ENCODE measurements at places on chromosomes 12 and 14.

- DNase-seq = no peak
Measured at GRCh38 chr12:107903341-107904061, 129.0 kb downstream of the ASCL4 start.

GRCh38 chr12:11838403-11838802, 188.9 kb downstream of the ETV6 start:
- DNase-seq = no peak

- DNase-seq = no peak
Measured at GRCh38 chr14:39175445-39176262, 600 bp downstream of the PNN start.

DNA sequence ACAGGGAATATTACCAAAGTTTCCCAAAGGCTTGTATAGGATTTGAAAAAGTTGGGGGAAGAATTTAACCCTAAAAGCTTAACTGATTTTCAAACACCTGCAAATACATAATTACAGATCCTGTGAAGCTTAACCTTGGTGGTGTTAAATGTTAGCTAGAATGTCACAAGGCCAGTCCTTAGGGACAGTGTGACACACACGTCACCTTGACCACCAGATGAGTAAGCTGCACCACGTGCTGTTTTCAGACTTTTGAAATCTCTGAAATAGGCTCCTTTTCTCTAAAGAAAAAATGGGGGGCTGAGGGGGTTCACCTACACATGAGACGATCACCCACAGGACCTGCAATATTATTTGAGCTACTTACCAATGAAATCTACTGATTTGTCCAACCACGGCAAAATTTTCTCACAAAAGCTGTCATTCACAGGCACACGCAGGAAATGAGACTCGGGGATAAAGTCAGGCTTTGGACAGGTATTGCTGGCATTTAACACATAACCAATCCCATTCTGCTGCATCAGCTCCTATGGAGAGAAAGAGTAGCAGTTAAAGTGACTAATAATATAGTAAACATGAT, 75.9 kb downstream of the DUSP16 start:
- no peak for DNase-seq

- DNase-seq = no peak
Measured at GRCh38 chr14:44944107-44944506, 17.6 kb downstream of the KLHL28 start.

- DNase-seq = no peak
Measured at GRCh38 chr14:69259168-69259526, 811 bp upstream of the GALNT16 start.

GRCh38 chr14:33163109-33163508, 224.4 kb downstream of the NPAS3 start:
- no peak for DNase-seq

GRCh38 chr12:77161944-77162343, 96.6 kb upstream of the E2F7 start:
- no peak for DNase-seq

DNA sequence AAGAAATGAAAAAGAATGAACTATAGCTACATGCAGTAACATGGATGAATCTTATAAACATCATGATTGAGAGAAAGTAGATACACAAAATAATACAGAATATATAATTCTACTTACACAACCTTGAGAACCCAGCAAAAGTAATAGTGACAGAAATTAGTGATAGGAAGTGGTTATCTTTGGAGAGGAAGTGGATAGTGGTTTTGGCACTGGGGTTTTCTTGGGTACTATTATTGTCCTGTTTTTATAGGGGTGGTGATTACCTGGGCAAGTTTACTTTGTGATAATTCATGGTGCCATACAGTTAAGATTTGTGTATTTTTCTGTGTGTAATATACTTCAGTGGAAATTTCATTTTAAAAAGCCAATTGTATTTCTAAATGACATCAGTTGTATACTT, 352.7 kb downstream of the AEBP2 start:
- peak; percentile 32 for DNase-seq

DNA sequence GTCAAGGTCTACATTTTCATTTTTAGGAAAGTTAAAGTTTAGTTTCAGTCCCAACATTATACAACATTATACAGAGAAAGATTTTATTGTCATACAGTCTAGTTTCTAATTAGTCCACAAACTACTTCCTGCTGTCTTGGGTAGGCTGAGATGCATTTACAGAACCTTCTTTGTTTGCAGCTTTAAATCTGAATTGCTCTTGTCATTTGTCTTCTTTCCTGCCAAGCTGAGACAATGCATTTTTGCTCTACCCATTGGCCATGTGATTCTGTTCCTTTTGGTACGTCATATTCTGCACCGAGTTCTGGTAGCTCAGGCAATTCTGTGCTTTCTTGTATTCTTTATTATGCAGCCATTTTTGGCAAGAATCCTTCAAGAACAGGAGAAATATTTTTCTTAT, 228.5 kb downstream of the ATP23 start:
- DNase-seq = no peak

GRCh38 chr14:29320286-29320685, 553.7 kb downstream of the FOXG1 start:
- DNase-seq = no peak

DNA sequence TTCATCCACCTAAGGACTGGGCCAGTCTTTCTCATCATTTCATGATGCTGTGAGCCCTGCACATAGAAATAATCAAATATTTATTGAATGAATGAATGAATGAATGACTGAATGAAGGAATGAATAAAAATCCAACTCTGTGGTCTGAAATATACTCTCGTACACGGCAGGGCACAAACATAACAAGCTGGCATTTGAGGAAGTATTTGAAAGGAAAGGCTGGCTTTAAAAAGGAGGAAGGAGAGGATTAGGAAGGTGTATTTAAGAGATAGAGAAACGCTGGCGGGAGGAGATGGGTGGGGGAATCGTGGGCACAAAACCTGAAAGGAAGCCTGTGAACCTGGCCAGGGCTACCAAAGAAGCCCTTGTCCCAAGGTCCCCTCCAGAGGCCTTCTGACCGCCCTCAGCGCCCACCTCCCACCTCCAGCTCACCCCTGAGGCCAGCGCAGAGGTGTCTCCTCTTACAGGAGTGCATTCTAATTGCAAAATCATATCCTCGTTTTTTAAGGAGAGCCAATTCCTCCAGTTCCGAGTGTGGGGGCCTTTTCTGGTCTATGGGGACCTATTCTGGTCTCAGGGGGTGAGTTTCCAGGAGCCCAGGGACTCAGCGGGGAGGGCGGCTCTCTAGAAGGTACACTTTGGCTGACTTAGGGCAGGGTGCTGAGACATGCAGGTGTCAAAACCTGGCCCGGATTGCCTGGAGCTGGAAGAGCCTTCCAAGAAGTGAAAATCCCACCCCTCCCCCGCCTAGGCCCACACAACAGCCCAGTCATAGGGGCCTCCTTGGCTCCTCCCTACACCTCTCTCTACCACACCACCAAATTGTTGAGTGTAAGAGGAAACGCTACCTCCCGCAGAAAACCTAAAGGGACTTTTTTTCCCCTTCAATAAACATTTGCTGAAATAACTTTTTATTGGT, 8.7 kb upstream of the JDP2 start:
- DNase-seq = peak; percentile 15

DNA sequence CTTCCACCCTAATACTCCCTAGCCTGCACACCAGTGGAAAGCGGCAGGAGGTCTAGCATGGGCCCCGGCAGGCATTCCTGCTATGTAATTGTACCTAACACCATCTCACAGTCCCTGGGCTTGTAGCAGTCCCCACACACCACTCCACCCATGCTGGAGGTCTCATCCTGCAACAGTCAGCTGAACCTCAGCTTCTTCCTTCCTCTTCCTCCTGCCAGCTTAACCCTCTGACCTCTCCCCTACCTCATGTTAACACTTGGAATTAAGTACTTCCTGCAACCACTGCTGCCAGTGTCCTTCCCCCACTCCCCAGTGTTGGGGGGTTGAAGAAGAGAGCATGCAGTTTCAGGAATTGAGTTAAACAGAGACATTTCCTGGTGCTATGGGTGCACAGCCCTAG, 7.6 kb downstream of the ADCY4 start:
- DNase-seq = no peak

GRCh38 chr12:31773867-31774266, 45.0 kb upstream of the AMN1 start:
- DNase-seq = no peak

DNA sequence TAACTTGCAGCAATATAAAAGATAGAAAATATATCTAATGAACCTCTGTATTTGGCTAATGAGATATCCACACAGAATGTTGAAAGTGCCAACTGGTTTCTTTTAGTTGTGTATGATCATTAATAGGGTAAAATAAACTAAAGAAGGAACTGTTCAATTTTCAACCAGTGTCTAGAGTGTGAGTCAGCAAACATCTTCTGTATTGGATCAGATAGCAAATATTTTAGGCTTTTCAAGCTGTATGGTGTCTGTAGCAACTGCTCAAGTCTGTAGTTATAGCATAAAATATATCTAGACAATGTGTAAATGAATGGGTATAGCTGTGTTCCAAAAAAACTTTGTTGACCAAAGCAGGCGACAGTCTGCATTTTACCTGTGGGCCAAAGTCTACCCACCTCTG, 23.5 kb upstream of the NOVA1 start:
- DNase-seq = no peak

GRCh38 chr12:9331218-9331626, 123.0 kb upstream of the PZP start:
- peak; percentile 76 for DNase-seq

DNA sequence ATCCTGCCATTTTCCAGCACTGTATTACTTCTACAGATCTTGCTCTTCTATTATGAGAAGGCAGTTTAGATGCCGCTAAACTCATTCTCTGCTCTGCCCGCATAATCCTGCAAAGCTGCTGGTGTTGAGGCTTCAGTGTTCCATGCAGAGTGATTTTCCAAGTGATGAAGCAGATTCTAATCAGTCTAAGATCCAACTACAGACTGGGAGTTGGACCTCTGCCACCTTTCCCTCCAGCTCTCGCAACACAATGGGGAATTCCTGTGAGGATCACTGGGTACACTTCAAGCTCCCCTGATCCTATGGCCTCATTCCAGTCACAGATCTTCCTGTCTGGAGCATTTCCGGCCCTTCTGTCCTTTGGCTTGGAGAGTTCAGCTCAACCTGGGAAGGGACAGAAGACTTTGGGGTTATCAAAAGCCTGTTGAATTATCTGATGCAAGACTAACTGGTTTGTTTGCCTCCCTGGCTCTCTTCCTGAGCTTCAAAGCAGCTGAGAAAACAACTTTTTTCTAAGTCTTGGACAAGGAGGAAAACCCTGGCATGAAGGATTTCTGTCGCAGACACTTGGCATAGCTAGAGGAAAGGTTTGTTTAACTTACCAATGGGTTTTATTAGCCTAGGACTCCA, 333.9 kb downstream of the ZFP36L1 start:
- DNase-seq = no peak

- DNase-seq = no peak
Measured at GRCh38 chr14:55800156-55800785, 220.3 kb downstream of the KTN1 start.

DNA sequence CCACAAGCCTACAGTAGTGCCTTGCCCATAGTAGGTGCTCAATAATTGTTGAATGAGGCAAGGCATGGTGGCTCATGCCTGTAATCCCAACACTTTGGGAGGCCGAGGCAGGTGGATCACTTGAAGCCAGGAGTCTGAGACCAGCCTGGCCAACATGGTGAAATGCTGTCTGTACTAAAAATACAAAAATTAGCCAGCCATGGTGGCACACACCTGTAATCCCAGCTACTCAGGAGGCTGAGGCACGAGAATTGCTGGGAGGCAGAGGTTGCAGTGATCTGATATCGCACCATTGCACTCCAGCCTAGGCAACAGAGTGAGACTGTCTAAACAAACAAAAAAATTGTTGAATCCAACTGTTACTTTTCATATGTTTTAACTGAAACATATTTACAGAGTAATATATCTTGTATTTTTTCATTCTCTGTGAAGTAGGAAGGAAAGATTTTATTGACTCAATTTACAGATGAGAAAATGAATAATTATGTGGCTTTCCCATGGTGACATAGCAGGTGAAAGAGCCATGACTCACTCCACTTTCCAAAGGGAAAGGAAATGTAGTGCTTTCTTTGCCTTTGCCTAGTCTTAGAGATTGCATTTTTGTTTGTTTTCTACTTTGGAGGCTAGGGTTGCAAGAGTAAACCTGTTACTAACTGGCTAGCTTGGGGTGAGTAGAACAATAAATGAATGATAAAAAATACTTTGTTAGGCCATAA, 95.4 kb upstream of the SLC38A4 start:
- DNase-seq = no peak

- DNase-seq = no peak
Measured at GRCh38 chr14:101559624-101560533, 1.4 kb upstream of the DIO3 start.

- DNase-seq = no peak
Measured at GRCh38 chr14:96215452-96216244, 11.0 kb downstream of the BDKRB2 start.

GRCh38 chr12:119589097-119589496, 4.5 kb upstream of the TMEM233 start:
- DNase-seq = no peak

- DNase-seq = no peak
Measured at GRCh38 chr12:117300174-117300573, 61.3 kb downstream of the NOS1 start.

- no peak for DNase-seq
Measured at GRCh38 chr12:109270494-109270893, 38.6 kb downstream of the FOXN4 start.

DNA sequence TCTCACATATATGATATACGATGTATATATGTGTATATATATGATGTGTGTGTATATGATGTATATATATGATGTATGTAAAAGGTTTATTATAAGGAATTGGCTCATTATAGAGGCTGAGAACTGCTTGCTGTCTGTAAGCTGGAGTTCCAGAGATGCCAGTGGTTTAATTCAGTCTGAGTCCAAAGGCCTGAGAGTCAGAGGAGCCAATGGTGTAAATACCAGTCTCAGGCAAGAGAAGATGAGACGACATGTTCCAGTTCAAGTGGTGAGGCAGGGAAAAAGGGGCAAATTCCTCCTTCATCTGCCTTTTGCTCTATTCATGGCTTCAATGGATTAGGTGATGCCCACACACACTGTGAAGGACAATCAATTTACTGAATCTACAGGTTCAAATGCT, 17.1 kb upstream of the STYK1 start:
- DNase-seq = no peak

- DNase-seq = no peak
Measured at GRCh38 chr12:118063576-118064391, 2.8 kb upstream of the WSB2 start.

GRCh38 chr12:131494216-131494615, 216.7 kb upstream of the SFSWAP start:
- DNase-seq = no peak

GRCh38 chr12:23533265-23533664, 416.2 kb downstream of the SOX5 start:
- DNase-seq = no peak

GRCh38 chr12:11581179-11581755, 68.2 kb upstream of the ETV6 start:
- DNase-seq = peak; percentile 76

GRCh38 chr14:55889124-55889523, 229.1 kb upstream of the PELI2 start:
- DNase-seq = no peak

DNA sequence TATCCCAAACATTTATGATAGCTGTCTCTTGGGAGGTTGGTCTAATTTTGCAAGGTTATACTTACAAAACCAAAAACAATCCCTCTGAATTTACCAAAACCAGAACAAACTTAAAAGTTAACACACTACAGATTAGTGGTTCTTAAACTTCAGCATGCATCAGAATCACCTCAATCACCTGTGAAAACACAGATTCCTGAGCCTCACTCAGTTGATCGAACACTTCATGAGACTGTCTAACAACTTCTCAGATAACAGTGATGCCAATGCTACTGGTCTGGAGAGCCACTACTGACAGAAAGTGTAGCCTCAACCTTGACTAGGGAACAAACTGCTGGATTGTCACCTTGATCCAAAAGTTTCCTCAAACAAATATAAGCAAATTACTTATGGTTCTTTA, 44.2 kb downstream of the ATP2B1 start:
- no peak for DNase-seq

- no peak for DNase-seq
Measured at GRCh38 chr14:105767315-105767714, 240.9 kb downstream of the TMEM121 start.
